ENCODE measurements at places on chromosomes 5 and 9.

DNA sequence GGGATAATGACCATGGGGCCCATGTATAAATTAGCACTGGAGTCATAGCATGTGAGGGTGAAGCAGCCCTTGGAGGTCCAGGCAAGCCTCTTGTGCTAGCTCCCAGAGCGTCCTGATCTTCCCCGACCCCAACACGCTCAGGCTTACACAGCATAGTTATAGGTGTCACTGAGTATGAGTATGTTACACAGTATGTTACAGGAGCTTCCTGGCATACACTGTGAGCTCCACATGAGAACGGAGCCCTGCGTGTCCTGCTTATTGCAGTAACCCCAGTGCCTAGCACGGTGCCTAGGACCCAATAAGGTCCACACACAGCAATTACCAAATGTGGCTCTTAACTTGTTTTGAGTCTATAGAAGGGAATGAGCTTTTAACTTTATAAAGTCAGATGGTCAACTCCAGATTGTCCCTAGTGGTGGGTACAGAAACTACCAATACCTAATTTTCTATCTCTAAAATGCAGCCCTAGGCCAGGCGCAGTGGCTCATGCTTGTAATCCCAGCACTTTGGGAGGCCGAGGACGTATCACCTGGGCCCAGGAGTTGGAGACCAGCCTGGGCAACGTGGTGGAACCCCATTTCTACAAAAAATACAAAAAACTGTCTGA lies 64.1 kb downstream of the PLAC8L1 start:
- no peak for DNase-seq

- peak; percentile 38 for DNase-seq
These were observed 203.0 kb upstream of the TUT7 start for GRCh38 chr9:86557063-86557766.

- no peak for DNase-seq
These were observed 244.4 kb downstream of the MAST4 start for GRCh38 chr5:66840511-66841013.

DNA sequence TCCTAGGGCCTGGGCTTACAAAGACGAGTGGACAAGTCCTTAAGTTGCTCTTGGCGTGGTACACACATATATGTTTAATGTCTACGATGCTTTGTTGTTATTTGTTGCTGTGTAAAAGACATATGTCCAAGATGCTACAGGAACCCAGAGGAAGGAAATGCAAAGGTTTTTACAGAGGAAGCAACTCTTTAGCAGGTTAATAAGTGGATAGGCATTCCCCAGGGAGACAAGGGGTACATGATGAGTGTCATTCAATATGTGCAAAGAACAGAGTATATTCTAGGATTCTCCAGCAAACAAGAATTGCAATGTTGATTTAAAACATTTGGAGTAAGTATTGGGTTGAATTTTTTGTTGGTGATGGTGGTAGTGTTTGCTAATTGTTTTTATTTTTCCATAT lies 92.1 kb downstream of the PIP5K1B start:
- no peak for DNase-seq

GRCh38 chr5:75473463-75473862 lies 38.0 kb downstream of the CERT1 start:
- no peak for DNase-seq

DNA sequence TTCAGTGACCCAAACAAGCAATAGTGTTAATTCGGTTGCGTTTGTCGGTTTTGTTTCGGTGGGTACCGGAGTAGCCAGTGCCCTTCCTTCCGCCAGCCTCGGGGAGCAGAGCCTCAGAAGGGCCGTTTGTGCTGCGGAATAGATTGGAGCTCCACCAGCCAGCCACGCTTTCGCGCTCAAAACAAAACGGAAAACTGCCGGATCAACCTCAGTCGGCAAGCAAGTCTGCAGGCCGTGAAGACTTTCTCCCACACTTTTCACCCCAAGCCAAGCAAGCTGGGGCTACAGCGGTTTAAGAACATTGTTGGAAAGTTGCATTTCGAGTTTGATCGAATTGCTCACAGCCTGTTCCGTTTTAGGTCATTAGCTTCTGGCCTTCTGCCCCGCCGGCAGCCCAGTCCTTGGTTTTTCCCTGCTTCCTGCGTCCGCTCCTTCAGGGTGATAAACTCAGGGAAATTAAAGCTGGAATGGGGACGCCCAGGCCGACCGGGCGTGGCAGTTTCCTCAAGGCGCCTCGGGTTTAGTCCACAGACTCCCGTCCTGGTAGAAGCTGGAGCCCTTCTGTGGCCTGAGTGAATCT lies 803 bp upstream of the CCNO start:
- peak; percentile 25 for DNase-seq

GRCh38 chr5:72121052-72121779 lies 13.9 kb downstream of the MAP1B start:
- DNase-seq: no peak

Data from ovary (tissue), 10 donors.